Hepatocyte (in vitro differentiated cells): ENCODE measurements at places on chromosomes 11 and 22. TPM values are rescaled to one million over a fixed set of nuclear protein-coding genes. Genes with fewer than 3 reads are reported as not detected.

CRYBB3 gene
- total RNA-seq, result not detected in 2 replicates

PTPN5 gene
- total RNA-seq, result 0.40 and 0.90 TPM in 2 replicates

APOBEC3B gene
- 2.2 TPM in 2 replicates for total RNA-seq

RIC3 gene
- 2.8 and 3.2 TPM in 2 replicates for total RNA-seq

DNA sequence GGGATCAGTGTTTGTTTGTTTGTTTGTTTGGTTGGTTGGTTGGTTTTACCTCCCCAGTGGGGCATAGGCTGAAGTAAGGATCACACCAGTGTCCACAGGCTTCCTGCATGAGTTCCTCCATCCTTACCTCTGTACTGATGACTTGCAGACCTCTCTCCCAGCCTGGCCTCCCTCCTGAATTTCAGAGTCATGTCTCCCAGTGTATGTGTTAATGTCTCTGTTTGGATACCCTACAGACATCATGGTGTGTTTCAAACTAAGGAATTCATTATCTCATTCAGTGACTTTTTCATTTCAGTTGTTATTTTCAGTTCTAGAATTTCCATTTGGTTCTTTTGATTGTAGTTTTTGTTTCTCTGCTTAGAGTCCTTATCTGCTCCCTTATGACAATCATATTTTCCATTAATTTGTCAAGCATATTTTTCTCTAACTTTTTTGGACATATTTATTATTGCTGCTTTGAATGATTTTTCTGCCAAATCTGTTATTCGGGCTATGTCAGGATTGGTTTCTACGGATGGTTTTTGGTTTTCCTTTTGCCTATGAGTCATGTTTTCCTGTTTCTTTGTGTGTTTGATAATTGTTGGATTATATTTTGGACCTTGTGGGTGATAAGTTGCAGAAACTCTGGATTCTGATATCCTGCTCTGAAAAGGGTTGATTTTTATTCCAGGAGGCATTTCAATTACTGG, 23.6 kb downstream of the MYEOV start:
- no peak for DNase-seq
- H3K27ac ChIP-seq, result no peak overlapping the region
- no peak overlapping the region for H3K4me3 ChIP-seq
- peaks cover 2% of the 10 kb centered on the region for H3K4me1 ChIP-seq
- no peaks in the 10 kb centered on the region for H3K27me3 ChIP-seq

GRCh38 chr11:124937336-124937935, 1.6 kb upstream of the HEPACAM start:
- H3K36me3 ChIP-seq, result no peaks in the 10 kb centered on the region
- H3K27me3 ChIP-seq, result peaks cover 4% of the 10 kb centered on the region
- no peak overlapping the region for H3K4me3 ChIP-seq
- H3K4me1 ChIP-seq, result no peaks in the 10 kb centered on the region
- no peak for DNase-seq

GRCh38 chr22:42473484-42474193, 41.4 kb upstream of the NFAM1 start:
- DNase-seq, result peak; percentile 77
- no peaks in the 10 kb centered on the region for H3K27me3 ChIP-seq
- H3K27ac ChIP-seq, result no peak overlapping the region

- DNase-seq, result no peak
- no peak overlapping the region for H3K4me3 ChIP-seq
- H3K4me1 ChIP-seq, result no peaks in the 10 kb centered on the region
- H3K36me3 ChIP-seq, result no peaks in the 10 kb centered on the region
- H3K27me3 ChIP-seq, result peaks cover 9% of the 10 kb centered on the region
These were observed 385.5 kb upstream of the CADM1 start for GRCh38 chr11:115889712-115890111.

- DNase-seq, result no peak
- no peak overlapping the region for H3K27ac ChIP-seq
- H3K4me3 ChIP-seq, result no peak overlapping the region
- H3K36me3 ChIP-seq, result no peaks in the 10 kb centered on the region
These were observed 1047.3 kb upstream of the CNTN5 start for GRCh38 chr11:97973352-97973857.

- no peaks in the 10 kb centered on the region for H3K4me1 ChIP-seq
- no peak for DNase-seq
- no peak overlapping the region for H3K27ac ChIP-seq
These were observed 245.5 kb downstream of the BRD1 start for GRCh38 chr22:49582181-49582580.

- no peaks in the 10 kb centered on the region for H3K27me3 ChIP-seq
- H3K4me1 ChIP-seq, result peaks cover 17% of the 10 kb centered on the region
- no peak for DNase-seq
- no peak overlapping the region for H3K27ac ChIP-seq
- H3K4me3 ChIP-seq, result no peak overlapping the region
These were observed 22.1 kb downstream of the LRFN4 start for GRCh38 chr11:66879000-66879399.

- no peaks in the 10 kb centered on the region for H3K36me3 ChIP-seq
- DNase-seq, result no peak
- no peak overlapping the region for H3K4me3 ChIP-seq
- H3K4me1 ChIP-seq, result no peaks in the 10 kb centered on the region
These were observed 419.8 kb upstream of the LRRC4C start for GRCh38 chr11:41879214-41879613.

DNA sequence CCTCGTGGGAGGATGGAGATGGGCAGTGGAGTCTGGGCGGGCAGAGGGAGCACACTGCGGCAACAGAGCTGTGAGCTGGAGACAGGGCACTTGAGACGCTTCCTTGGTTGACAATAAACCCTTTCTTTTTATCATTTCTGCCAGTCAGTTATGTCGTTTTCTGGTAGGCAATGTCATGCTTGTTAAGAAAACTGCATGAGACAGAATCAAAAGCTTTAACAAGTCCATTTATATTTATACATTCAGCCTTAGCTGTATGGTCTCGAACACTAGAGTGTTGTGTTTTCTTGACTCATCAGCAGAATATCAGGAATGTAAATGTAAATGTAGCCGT, 31.9 kb downstream of the PPFIA1 start:
- H3K4me1 ChIP-seq, result no peaks in the 10 kb centered on the region
- H3K36me3 ChIP-seq, result no peaks in the 10 kb centered on the region
- DNase-seq, result no peak
- H3K4me3 ChIP-seq, result no peak overlapping the region
- H3K27ac ChIP-seq, result no peak overlapping the region

DNA sequence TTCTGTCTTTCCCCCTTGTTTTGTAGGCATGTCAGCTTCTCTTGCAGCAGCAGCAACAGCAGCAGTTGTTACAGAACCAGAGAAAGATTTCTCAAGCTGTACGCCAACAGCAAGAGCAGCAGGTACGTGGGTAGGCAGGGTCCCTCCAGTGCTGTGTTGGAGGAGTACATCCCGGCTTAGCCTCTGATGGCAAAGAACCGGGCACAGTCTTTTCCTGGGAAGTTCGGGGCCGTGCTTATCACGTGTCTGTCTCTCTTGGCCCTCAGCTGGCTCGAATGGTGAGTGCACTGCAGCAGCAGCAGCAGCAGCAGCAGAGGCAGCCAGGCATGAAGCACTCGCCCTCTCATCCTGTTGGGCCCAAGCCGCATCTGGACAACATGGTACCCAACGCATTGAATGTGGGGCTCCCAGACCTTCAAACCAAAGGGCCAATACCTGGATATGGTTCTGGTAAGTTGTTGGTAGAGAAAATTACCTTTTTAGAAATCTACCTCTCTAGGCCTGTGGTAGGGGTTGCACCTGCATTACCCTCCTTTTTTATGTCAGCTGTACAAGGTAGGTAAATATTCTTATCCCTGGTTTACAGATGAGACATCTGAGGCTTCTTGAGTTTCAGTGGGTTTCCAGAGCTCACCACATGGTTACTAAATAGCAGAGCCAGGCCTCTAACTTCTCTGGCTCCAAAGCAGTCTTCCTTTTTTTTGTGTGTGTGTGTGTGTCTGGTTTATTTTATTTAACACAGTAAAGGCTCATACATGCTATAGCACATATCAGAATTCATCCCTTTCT, 45.2 kb upstream of the ADSL start:
- H3K4me1 ChIP-seq, result no peaks in the 10 kb centered on the region
- H3K4me3 ChIP-seq, result no peak overlapping the region
- H3K27me3 ChIP-seq, result no peaks in the 10 kb centered on the region
- H3K27ac ChIP-seq, result no peak overlapping the region
- no peak for DNase-seq

DNA sequence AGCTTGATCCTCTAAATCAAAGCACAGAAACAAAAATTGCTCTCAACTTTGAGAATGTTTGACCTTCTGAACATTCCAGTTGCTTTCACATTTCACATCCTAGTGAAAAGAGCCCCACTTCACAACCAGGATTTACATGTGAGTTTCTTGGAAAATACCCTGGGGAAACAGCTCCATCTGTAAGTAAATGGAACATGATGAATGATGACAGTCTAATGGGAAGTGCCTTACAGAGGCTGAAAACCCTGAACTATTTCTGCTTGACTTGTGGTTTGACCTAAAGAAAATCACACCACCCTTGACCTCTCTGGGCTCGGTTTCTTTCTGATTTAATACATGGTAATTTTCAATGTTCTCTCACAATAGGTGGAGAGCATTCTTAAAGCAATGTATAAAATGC, 499.4 kb upstream of the API5 start:
- no peak overlapping the region for H3K4me3 ChIP-seq
- no peaks in the 10 kb centered on the region for H3K36me3 ChIP-seq
- no peak overlapping the region for H3K27ac ChIP-seq
- DNase-seq, result no peak
- no peaks in the 10 kb centered on the region for H3K27me3 ChIP-seq
- H3K4me1 ChIP-seq, result no peaks in the 10 kb centered on the region

DNA sequence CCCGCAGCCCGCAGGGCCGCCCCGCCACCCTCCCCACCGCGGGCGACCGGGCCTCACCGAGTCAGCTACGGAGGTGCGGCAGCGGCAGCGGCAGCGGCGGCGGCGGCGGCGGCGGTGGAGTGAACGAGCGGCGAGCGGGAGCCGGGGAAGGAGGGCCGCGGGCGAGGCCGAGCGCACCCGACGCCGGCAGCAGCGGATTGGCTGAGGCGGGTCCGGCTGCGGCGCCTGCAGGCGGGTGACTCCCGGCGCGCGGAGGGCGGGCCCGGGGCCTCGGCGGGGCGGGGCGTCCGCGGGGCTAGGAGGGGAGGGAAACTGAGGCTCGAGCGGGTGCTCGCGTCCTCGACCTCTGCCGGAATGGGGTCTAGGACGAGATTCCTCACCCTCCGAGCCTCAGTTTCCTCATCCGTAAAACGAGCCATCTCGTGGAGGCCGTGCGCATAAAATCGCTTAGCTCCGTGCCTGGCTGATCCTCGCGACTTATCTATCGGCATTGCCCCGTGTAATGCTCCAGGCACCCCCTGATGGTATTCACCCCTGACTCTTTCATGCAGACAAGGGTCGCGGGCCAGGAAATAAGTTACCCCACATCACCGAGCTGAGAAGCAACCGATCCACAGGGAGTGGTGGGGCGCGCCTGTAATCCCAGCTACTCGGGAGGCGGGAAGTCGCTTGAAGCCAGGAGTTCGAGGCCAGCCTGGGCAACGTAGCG, at the start of gene CPT1A:
CPT1A (minus strand) TSS at position 199 of the 709 bp plus-strand sequence. CDS start 26,442 bp downstream, outside the sequence.
- H3K27me3 ChIP-seq, result peaks cover 32% of the 10 kb centered on the region
- no peaks in the 10 kb centered on the region for H3K36me3 ChIP-seq
- H3K4me1 ChIP-seq, result peaks cover 44% of the 10 kb centered on the region
- H3K4me3 ChIP-seq, result peak within 1 kb of the TSS; percentile 38

GRCh38 chr22:31127181-31127772, 4.5 kb downstream of the INPP5J start:
- H3K27ac ChIP-seq, result no peak overlapping the region
- DNase-seq, result no peak
- H3K4me3 ChIP-seq, result no peak overlapping the region
- peaks cover 11% of the 10 kb centered on the region for H3K4me1 ChIP-seq

DNA sequence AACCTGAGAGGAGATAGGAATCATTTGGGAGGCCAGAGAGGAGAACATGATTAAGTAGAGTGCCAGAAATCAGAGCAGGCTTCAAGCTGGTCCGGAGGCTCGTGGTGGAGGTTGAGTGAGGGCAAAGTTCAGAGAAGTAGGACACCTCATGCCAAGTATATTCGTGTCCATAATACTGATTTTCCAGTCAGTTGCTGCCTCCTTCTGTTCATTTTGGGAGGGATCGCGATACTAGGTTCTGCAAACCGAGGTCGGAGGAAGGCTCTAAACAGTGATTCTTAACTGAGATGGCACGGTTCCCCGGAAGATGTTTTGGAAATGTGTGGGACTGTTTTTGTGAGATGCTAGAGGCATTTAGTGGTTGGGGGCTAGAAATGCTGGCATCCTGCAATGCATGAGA, 13.6 kb upstream of the CD3E start:
- H3K36me3 ChIP-seq, result no peaks in the 10 kb centered on the region
- no peak overlapping the region for H3K4me3 ChIP-seq
- peaks cover 4% of the 10 kb centered on the region for H3K27me3 ChIP-seq
- peak; percentile 67 for DNase-seq
- peaks cover 9% of the 10 kb centered on the region for H3K4me1 ChIP-seq
